ENCODE measurements at places on chromosomes 11 and 22. TPM values are rescaled to one million over a fixed set of nuclear protein-coding genes. Genes with fewer than 3 reads are reported as not detected.

The LGALS1 gene
- 362 TPM for total RNA-seq

The CSRP3 gene
- not detected for total RNA-seq

The NCAM1 gene
- total RNA-seq, result 0.39 TPM

The GAB4 gene
- total RNA-seq, result not detected

The IGSF22 gene
- total RNA-seq, result 0.19 TPM

The CTR9 gene
- total RNA-seq, result 23.9 TPM

The CRYBA4 gene
- total RNA-seq, result not detected

The CPT1A gene
- 23.0 TPM for total RNA-seq

The INS gene
- not detected for total RNA-seq

The H19 gene
- total RNA-seq, result not detected

The TRPM5 gene
- total RNA-seq, result not detected

The PGA4 gene
- total RNA-seq, result not detected

The OR56A1 gene
- total RNA-seq, result not detected

The GDPD4 gene
- not detected for total RNA-seq

The MYO18B gene
- 5.9 TPM for total RNA-seq

The MMP7 gene
- total RNA-seq, result not detected

The GRM5 gene
- not detected for total RNA-seq

The IRAG1 gene
- not detected for total RNA-seq

The RASSF10 gene
- total RNA-seq, result not detected

The SLC5A12 gene
- total RNA-seq, result not detected

The MRGPRX3 gene
- total RNA-seq, result not detected

The HOATZ gene
- total RNA-seq, result not detected

The KIAA0930 gene
- total RNA-seq, result 12.5 TPM

The MAP6 gene
- total RNA-seq, result 0.06 TPM

The HTR3A gene
- total RNA-seq, result not detected

The TTC36 gene
- 0.52 TPM for total RNA-seq

The TYMP gene
- total RNA-seq, result 20.8 TPM

The SCUBE2 gene
- 0.70 TPM for total RNA-seq

The MTA2 gene
- 259 TPM for total RNA-seq

The ARFGAP2 gene
- total RNA-seq, result 125 TPM

The DERL3 gene
- total RNA-seq, result 7.3 TPM

The MS4A12 gene
- not detected for total RNA-seq

The E2F8 gene
- 35.8 TPM for total RNA-seq

The IFTAP gene
- total RNA-seq, result 1.9 TPM

Measured in activated naive CD4-positive, alpha-beta T cell treated with anti-CD3 and anti-CD28 coated beads, Interleukin-2, amount 50 U/mL, for 72 hours (primary cell).